ENCODE measurements at places on chromosomes 5 and 9.

GRCh38 chr5:96198356-96199058, 234.5 kb downstream of the PCSK1 start:
- no peak for DNase-seq

DNA sequence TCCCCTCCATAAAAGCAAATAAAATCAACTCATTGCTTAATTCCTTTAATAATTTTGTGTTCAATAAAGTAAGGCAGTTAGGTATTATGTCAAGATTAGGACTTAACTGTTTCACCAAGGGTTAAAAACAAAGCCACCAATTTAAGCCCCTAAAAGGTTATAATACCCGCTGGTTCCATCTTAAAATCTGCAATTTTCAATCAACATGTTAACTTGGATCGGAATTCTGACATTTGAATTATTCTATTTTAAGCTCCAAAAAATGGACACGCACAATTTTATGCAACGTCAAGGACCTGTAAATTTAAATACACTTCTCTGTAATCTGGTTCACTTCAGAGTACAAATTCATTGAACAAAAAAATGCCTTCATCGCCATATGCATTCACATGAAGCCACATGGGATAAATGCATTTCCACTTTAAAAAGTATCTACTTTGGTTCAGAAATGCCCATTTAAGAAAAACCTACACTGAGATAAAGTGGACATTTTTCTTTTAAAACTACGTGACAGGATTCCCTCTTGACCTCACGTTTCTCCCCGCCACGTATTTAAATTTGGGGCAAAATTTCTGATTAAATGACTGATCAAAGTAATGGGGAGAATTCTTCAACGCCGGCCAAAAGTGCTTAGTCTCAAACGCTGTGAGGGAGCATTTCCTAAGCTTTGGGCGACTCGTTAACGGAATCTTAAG, 721 bp downstream of the GIN1 start:
- no peak for DNase-seq

DNA sequence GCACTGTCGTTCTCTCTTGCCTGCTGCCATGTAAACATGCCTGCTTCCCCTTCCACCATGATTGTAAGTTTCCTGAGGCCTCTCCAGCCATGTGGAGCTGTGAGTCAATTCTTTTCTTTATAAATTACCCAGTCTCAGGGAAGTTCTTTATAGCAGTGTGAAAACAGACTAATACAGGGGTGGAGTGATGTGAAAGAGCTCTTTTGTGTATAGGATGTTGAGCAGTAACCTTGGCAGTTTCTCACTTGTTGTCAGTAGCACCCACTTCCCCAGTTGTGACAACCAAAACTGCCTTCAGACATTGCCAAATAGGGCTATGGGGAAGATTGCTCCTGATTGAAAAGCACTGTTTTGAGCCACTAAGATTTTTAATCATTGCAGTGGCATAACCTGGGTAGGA, 552.2 kb upstream of the ZNF462 start:
- DNase-seq = no peak

GRCh38 chr5:4579679-4580078, 560.5 kb upstream of the ADAMTS16 start:
- DNase-seq = no peak

DNA sequence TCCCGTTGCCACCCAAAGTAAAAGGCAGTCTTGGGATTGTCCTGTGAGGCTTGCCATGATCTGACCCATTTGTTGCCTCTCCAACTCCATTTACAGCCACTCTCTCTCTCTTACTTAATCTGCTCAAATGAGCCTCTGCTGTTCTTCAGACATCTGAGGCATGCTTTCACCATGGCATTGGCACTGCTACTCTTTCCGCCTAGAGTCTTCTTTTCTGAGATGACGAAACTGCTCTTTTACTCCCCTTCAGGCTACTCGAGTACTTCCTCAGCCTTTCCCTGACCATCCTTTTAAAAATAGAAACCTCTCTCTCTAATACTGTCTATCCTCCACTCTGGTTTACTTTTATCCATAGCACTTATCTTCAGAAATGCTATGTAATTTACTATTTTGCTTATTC, 9.0 kb downstream of the FOCAD start:
- DNase-seq = no peak

DNA sequence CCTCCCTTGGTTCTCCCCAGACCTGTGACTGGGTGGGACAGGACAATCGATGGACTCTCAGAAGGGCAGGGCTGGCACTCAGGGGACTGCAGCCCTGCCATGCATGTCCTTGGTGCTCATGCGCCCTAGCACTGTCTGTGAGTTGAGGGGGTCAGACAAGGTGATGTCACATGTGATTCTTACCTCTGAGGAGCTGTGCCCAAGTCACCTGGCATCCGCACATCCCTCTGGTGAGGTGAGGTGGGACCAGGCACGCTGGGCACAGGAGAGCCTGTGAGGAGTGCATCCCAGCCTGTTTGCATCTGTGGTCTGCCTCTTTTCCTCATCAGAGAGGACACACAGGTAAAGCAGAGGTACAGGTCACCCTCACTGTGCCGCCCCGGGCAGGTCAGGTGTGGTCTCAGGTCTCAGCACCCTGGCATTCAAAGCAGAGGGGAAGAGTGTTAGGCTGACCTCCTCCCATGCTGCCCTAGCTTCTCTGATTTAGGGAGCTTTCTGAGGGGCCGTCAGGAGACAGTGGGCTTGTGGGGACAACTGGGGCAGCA, 14.8 kb downstream of the TRIP13 start:
- no peak for DNase-seq

DNA sequence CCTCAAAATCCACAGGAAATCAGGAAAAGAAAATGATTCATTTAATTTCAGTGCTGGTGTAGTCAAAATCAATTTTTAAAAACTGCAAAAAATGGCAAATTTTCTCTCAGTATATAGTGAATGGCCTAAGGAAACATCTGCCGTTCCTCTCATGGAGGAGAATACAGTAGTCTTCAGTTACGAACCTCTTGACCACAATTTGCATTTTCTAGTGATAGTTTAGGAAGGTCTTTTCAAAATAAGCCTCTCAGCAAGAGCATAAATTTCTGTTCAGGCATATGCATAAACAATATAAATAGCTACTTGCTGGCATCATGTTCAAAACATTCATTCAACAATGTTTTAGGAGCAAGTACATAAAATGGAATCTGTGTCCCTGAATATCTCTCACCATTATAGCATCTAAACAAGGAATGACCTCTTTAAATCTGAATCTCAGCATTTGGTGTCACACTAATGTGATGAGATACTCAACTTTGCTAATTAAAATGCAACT, 33.5 kb downstream of the HAPLN1 start:
- no peak for DNase-seq

- DNase-seq = no peak
These were observed 422.7 kb upstream of the GRAMD2B start for GRCh38 chr5:126000507-126000906.

DNA sequence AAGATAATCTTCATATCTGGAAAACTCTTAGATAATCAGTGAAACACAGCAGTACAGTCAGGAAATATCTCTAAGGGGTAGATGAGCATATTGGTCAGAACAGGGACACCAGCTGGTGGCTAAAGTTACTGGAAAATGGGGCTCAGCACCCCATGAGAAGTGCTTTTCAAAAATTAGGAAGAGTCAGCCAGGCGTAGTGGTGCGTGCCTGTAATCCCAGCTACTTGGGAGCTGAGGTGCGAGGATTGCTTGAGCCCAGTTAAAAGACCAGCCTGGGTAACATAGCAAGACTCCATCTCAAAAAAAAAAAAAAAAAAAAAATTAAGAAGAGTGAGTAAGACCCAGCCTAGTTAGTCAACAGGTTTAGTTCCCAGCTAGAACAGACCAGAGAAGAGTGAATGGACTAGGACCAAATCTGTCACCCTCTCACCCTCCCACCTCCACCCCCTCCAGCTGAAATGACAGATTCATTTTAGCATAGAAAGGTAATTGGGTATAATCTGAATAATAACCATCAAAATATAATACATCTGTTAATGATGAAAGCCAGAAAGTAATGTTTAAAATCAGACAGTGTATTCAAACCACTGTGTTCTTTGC, 120.9 kb downstream of the CDC42SE2 start:
- no peak for DNase-seq

DNA sequence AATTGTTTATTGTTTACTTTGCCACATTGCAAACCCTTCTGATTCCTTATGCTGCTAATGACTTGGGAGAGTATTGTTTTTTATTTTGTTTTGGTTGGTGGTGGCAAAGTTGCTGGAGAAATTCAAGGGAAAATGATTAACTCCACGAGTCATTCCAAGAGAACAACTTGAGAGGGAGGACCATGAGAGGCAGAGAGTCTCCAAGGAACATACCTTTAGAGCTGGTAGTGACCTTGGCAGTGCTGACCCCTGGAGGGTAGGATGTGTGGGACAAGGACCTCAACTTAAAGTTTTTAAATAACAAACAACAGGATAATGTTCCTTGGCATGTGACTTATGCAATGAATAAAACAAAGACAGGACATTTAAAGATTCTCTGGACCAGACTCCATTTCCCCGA, 139.7 kb downstream of the LRRC70 start:
- no peak for DNase-seq

- DNase-seq = no peak
These were observed 12.2 kb upstream of the MARCHF3 start for GRCh38 chr5:127042593-127042992.

DNA sequence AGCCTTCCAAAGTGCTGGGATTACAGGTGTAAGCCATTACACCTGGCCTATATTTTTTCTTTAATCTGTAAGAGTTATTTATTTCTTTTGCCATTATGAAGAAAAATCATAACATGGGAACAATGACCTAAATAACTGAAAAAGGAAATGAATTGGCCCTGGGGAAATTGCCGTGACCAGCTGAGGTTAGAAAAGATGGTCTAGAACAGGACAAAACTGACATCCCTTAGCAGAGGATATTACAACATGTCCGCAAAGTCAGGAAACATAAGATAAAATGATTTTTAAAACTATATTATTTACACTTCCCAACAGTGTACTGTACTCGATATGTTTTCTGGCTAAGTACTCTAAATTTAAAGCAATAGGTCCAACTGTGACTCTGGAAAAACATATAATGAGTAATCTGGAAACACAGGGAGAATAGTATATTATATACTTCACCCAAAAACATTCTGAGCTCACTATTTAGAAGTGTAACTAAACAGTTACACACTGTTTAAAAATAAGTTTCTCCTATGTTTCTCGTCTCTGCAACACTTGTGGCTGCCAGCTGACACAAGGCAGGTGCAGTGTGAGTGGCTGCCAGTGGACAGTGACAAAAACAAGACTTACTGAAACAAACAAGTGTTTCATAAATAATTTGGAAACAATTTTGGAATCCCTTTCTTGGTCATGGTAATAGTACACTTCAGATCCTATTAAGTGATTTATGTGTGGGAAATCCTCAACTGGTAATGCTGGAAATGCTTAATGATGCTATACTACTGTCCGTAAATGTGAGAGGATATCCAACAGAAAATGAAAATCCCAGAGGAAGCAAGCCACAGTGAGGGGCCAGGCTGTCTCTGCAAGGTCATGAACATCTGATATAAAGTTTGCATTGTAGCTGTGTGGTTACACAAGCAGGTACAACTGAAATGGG, 69.1 kb downstream of the C9orf85 start:
- no peak for DNase-seq

- DNase-seq = no peak
These were observed 66.2 kb upstream of the CLINT1 start for GRCh38 chr5:157924931-157925729.

DNA sequence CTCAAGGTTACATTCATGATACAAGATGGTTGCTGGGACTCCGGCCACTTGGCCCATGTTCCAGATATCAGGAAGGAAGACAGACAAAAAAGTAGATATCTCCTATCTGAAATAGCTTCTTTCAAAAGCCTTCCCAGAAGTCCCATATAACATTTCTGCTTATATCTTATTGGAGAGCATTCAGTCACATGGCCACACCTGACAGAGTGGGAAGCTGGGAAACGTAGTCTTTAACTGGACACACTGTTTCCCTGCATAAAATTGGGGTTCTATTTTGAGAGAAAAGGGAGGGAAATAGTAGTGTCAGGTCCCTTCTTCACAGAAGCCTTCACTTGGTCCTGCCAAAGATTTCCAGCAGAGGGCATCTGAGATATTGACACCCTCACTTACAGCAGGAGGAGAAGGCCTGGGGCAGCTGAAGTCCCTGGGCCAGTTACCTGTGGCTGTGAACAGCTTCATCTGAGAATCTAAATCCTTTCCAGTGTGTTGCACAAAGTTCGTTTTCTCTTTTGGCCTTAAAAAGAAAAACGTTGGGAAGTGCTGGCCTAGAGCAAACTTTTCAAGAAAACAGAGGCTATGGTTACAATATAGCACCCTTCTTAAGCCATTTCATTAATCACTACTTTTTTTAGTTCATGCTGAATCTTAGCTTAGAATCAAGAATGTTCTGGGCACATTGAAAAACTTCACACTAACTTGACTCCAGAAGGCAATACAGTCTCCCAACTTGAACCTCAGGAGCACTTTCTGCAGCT, 33.5 kb downstream of the SPEF2 start:
- DNase-seq = no peak

- DNase-seq = no peak
These were observed 99.0 kb downstream of the TRIM36 start for GRCh38 chr5:115070737-115071136.

GRCh38 chr5:132010989-132011621, 353 bp downstream of the ACSL6 start:
- DNase-seq = no peak

- no peak for DNase-seq
These were observed 202.3 kb downstream of the AOPEP start for GRCh38 chr9:94928691-94929368.

DNA sequence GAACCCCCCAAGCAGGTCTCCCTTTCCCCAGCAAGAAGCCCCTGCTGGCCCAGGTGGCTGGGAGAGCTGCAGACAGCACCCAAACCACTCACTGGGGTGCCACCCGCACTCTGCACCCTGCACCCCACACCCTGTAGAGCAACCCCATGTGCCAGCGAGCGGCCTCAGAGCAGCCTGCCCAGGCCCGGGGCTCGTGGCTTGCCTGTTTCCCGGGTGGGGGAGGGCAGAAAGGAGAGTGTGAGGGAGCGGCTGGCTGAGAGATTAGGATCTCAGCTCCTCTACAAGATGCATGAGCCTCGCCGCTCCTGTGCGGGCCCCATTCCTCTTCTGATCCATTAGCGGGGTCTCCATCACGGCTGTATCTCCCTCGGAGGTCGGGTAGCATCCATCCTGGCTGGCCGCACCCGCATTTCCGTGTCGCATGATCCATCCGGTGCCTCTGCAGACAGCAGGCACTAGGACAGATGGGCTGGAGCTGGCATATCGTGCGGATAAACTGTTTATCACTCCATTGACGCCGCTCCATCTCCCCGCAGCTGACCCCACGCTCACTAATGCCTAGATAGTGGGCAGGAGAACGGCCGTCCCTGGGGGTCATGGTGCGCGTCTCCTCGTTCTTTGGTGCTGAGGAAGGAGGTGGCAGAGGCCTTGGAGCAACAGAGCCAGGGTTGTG, 54.4 kb downstream of the MRPL36 start:
- DNase-seq = no peak
